ENCODE measurements at places on chromosomes 13 and 19. TPM values are rescaled to one million over a fixed set of nuclear protein-coding genes. Genes with fewer than 3 reads are reported as not detected.
A peak's percentile ranks its signal among the peaks of the same experiment; 100 is the strongest.

GRCh38 chr13:48491423-48492095 is 41.3 kb downstream of the RCBTB2 start:
- no peak for DNase-seq

- peak; percentile 78 for DNase-seq
Observed at GRCh38 chr19:33302974-33303790, 848 bp upstream of the CEBPA start.

DNA sequence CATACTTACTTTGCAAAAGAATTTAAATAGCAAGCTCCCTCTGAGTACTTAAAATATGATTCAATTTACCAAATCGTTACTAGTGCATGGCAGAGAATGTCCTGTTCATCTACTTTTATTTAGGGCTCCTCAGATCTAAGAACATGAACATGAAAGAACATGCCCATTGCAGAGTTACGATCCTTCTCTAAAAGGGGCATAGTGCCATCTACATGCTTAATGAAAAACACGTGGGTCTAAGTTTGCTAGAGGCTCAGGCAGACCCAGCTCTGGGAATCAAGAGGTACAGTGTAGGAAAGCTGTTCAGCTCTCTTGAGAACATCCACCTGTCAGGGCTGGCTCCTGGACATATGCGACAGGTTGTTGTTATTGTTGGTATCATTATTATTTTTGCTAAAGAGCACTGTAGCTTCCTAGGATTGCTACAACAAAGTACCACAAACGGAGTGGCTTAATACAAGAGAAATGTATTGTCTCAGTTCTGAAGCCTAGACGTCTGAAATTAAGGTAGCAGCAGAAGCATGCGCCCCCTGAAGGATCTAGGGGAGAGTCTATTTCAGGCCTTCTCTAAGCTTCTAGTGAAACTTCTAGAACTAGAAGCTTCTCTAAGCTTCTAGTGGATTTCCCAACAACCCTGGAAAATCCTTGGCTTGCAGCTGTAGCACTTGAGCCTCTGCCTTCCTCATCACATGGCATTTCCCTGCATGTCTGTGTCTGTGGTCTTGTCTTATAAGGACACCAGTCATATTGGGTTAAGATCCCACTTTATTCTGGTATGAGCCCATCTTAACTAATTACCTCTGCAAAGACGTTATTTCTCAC is 133.9 kb downstream of the DCT start:
- DNase-seq: no peak

GRCh38 chr19:12841094-12841493 is 2.8 kb downstream of the MAST1 start:
- no peak for DNase-seq

GRCh38 chr13:26699197-26699490 is 61.4 kb downstream of the GPR12 start:
- no peak for DNase-seq

Gene NLRP7
- 0.38 TPM for polyA plus RNA-seq

DNA sequence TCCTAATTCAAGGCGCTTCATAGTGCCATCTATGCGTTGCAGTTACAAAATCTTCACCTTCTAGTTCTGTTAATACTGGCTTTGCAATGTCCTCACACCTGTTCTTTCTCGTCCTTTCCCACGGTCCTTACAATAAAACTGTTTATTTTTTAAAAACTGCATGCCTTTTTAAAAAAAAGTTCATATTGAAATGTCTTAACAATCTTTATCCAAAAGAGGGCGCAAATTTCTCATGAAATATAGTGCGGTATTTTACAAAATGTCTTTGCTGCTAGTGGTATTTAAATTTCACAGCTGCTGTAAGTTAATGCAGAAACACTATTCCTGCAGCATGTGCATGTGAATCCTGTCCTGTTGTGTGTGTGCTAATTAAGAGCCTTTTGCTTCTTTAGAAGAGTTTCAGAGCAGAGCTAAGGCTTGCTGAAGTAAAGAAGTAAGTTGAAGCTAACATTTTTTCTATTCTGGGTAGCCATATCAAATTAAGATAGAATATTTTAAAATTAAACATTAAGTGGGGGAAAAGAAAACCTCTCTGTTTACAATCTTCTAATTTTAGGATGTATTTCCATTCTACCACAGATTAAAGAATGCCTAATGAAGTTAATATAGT is 15.8 kb upstream of the CLDN10 start:
- peak; percentile 34 for DNase-seq

DNA sequence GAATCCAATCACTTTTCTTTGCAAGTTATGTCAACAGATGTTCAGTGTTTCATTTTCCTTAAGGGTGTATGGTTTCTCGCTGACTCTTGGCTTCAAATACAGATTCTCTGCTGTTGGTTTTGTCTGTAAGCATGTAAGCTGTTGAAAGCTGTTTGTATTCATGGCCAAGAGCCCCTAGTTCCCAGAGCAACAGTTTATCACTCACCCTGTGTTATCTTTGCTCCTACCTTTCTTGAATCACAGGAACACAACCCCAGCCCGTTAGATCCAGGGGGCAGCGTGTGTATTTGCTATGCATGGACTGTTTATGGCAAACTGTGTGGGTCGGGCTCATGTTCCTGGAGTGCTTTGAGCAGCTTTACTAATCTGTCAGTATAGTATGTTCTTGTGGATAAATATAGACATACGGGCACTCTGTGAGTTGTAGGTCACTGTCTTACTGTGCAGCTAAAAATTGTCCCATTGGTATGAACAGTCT is 28.9 kb downstream of the FRY start:
- DNase-seq: peak; percentile 67

GRCh38 chr19:55702131-55702627 is 27.2 kb downstream of the EPN1 start:
- no peak for DNase-seq

GRCh38 chr13:52432456-52432855 is 18.0 kb downstream of the VPS36 start:
- DNase-seq: no peak

DNA sequence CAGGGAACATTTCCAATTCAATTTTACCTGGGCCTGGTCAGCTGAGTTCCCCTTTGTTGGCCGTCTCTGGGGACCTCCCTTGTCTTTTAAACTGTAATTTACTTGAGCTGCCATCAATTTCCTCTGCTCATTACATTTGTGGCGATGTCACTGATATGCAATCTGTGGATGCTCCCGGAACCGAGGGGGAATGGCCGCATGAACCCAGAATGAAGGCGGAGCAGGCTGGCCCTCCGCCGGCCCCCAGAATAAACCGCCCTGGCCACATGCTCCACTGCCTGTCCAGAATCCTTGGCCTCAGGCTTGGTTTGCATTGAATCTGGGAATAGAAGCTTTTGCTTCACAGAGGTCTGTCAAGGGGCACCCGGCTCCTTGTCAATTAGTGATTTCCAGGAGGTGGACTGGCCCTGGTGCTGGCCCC is 276.8 kb downstream of the TEX29 start:
- DNase-seq: no peak

- DNase-seq: no peak
Observed at GRCh38 chr19:41702171-41702651, 6.2 kb upstream of the CEACAM5 start.

DNA sequence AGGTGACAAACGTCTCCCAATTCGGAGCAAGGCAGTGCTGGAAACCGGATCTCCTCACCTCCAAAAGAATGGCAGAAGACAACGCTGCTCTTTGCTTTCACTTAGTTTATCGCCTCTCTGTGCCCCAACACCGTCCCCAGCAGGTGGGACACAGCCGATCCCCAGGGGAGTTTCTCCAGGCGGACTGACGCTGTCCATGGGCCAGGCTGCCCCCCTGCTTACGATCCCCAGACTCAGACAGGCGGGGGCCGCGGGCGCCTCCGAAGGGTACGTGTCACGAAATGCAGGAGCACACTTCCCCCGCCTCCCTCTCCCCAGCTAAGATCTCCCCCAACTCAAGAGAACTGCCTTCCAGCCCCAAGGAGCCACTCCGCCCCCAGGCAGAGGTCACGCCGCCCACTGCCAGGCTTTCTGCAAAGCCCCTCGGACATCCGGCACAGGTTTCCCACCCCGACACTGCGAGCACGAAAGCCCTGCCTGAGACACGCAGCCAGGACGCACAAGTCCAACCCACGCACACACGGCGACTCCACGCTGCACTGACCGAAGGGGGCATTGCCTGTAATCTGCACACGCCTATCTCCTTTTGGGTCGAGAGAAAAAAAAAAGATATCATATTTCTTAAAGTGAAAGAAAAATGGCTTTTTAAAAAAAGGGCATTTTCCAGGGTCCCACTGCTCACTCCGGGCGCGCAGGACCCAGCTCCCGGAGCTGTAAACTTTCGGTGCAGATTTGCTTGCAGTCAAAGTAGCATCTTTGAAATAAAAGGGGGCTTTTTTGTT is 2.0 kb downstream of the SPRY2 start:
- DNase-seq: peak; percentile 92

Gene NLRP11
- not detected for polyA plus RNA-seq

DNA sequence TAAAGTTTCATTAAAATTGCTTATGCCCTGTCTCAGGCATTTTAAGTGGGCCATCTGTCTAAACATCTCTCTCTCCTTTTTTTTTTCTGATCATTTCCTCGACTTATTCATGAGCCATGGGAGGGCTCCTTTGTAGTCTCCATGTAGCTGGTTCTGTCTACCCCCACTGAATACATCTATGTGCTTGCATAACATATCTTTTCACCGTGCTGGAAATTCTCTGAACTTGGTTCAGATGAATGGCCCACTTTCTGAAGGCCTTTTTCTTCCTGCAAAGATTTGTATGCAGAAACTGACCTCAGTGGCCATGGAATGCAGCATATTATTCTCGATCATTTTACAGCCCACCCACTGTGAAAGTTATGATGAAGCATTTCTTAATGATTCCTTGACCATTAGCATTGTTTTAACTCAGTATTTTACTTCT is 225.3 kb downstream of the GGACT start:
- DNase-seq: peak; percentile 14

DNA sequence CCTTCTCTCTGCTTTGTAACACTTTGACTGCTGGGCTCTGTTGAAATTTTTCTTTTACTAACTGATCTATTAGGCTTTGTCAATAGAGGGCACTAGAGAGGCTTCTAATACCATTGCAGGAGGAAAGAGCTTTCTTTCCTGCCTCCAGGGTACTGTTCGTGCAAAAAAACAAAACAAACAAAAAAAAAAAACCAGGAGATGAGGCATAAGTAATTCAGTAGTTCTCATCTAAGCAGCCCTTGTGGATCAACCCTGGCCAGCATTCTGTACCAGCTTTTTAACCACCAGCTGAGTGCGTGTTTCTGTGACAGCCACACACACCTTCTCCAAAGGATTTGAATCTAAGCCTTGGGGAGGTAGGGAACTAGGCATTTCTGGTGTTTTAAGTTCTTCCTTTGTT is 1707.6 kb upstream of the SLC10A2 start:
- peak; percentile 8 for DNase-seq

DNA sequence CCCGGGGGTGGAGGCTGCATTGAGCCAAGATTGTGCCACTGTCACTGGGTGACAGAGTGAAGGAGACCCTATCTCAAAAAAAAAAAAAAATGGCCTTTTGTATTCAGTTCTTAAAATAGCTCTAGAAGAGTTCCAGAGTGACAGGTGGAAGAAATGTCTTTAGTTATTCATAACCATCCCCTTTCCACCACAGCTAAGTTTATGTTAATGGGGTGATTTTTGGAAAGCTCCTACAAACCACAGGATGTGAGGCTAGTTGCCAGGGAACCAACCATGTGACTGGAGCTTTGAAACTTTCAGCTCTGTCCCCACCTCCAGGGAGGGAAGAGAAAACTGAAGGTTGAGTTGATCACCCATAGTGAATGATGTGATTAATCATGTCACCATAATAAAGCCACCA is 6.9 kb downstream of the ZNF490 start:
- DNase-seq: no peak

Gene CLDN10
- 7.3 TPM for polyA plus RNA-seq

GRCh38 chr13:102017248-102017647 is 384.6 kb downstream of the FGF14 start:
- DNase-seq: no peak

DNA sequence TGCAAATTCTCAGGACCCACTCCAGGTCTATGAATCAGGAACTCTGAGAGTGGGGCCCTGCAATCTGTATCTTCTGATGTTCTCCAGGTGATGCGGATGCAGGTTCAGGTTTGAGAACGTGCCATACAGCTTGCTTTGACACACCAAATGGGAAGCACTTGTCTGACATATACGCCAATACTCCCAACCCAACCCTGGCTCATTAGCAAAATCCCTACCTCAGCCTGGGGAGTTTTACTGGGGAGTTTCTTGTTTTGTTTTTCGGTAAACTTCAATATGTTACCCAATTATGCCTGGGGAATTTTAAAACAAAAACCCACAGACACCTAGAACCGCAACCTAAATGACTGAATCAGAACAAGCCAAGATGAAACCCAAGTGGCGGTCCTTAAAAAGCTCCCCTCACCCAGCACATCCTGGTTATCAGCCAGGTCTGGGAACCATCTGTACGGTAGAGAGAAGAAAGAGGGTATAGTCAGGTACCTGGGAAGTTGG is 41.2 kb downstream of the ABCC4 start:
- DNase-seq: no peak

DNA sequence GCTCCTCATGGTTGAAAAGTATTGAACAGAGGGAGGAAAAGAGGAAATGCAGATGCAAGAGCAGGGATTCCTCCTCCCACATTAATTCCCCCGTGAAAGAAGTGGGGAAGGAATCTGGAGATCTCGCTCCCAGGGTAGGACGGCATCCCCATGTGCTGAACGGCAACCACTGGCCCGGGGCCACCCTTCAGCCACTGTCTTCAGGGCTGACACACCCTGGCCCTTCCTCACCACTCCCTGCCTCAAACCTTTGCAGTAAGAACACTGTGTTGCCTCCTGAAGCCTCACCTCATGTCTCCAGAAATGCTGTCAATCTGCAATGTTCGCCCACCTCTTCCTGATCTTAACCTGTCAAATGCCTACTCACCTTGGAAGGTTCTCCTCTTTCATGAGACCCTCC is 10.9 kb upstream of the DOCK9 start:
- DNase-seq: no peak

DNA sequence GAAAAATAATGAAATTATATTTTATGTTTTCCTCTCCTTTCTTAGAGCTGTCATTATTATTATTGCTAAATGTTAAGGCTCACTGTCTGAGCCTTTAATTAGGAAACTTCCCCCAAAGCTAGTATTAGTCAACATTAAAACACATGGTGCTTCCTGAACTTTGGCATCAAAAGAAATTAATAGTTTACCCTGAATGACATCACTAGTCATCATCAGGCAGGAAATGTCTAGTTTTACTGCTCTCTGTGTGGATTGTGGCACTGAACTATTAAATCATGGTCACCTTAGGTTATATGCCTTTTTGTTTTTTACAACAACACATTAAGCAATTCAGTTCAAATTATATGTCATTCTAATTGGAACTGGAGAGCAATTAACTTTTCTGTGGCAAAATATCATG is 595.5 kb downstream of the SLITRK1 start:
- no peak for DNase-seq

DNA sequence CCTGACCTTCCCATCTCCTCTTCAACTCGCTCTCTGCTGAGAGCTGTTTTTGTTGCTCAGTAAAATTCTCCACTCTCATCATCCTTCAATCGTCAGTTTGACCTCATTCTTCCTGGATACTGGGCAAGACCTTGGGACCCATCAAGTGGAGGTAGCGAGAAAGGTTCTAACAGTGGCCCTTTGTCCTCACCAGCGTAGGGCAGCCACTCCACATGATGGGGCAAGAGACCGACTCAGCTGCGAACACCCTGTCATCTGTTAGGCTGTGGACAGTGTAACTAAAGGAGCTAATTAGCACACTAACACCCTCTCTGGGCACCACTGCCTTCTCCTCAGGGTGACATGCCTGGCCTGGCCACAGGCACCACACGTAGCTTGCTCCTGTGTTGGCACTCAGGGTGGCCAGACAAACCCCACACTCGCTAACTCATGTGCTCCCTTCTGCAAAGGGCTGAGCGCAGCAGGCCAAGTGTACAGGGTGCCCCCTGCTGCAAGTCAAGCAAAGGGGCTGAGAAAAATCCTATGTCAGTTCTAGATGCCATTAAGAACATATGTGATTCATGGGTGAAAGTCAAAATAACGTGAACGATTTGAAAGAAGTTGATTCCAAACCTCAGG is 1216.0 kb downstream of the SLITRK5 start:
- DNase-seq: no peak

Data from muscle of back (tissue), 13 donors.